ENCODE measurements at places on chromosomes 7 and 10.

DNA sequence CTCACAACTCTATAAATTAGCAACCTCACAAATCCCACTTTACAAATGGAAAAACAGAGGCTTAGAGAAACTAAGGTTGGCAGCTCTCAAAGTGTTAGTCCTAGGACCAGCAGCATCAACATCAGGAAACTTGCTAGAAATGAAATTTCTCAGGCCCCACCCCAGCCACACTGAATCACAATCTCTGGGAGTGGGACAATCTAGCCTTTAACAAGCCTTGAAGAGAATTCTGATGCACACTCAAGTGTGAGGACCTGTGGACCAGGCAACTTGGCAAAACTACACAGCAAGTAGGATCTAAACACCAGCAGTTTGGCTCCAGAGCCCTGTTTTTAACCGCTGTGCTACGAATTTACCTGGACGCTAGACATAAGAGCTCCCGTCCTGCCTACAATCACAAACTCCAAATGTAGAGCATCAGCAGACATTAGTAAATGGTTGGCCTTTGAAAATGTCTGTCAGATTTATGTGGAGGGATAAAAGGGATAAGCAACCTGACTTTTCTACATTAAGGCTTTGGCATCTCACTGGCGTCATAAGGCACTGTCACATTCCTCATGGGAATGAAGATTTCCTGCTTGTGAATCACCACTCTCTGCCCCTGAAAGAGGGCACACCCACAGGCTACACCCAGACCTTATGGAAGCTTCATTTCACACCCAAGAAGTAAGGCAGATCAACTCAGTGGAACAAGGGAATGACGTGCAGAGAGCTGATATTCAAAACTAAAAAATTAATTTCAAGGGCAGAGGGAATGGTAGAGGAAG is 34.5 kb downstream of the PPP1R3C start:
- DNase-seq = no peak

DNA sequence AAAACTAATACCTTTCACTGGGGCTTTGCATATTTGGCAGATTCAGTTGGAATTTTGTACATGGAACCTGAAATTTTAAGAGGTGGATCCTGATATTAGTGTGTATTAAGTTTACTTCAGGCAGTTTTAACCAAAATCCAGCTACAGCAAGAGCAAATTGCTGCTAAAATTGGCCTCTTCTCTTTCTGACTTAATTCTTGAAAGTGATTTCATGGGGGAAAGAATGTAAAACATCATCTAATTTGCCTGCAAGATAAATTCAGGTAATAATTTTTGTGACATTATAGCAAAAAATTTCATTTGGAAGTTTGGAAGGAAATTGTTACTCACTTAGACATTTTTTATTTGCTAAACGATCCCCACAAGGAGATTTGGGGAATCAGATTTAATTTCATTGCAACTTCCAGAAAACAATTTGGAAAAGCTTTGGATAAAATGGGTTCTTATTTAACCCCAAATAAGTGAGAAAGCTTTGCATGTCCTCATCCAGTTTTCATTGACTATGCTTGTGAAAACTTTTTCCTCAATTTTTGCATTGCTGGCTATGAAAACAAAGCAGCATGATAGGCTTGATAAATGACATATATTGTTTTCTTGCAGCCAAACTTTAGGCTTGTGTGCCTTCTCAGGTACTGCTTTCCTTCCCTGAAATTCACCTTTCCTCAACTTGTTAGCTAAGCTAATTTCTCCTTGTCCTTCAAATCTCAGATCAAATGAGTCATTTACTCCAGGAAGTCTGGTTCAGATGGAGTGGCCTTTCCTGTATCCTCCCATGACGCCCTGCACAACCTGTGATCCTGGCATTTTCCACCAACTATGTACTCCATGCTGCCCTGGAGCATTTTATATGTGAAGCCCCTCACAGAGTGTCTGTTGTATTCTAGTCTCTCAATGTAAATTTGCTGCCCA is 27.4 kb upstream of the ZNF438 start:
- no peak for DNase-seq

DNA sequence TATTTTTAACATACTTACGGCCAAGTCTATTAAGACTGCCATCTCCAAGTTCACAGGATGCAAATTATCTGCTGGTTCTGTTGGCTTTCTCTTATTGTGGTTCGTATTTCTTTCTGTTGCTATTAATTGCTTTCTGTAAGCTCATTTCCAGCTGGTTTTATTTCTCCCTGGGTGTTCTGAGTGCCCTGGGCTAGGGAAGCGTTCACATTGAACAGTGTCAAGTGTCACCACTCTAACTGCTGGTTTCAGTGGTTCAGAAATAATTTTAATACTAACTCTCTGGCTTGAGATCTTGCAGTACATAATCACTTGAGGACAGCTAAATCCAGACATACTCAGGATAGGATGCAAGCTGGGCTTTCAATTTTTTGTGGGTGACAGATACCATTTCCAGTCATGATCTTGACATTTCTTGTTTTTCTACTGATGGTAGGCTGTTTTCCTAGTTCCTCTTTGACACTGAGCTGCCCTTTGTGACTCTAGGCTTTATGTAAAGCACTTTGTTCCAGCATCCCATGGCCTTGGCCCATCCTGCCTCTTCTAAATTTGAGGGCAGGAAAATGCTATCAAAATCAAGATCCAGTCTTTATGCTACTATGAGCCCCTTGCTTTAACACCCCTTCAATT is 117.6 kb downstream of the SNX13 start:
- DNase-seq = no peak

- no peak for DNase-seq
Observed at GRCh38 chr7:31553661-31554081, 39.8 kb downstream of the ITPRID1 start.

DNA sequence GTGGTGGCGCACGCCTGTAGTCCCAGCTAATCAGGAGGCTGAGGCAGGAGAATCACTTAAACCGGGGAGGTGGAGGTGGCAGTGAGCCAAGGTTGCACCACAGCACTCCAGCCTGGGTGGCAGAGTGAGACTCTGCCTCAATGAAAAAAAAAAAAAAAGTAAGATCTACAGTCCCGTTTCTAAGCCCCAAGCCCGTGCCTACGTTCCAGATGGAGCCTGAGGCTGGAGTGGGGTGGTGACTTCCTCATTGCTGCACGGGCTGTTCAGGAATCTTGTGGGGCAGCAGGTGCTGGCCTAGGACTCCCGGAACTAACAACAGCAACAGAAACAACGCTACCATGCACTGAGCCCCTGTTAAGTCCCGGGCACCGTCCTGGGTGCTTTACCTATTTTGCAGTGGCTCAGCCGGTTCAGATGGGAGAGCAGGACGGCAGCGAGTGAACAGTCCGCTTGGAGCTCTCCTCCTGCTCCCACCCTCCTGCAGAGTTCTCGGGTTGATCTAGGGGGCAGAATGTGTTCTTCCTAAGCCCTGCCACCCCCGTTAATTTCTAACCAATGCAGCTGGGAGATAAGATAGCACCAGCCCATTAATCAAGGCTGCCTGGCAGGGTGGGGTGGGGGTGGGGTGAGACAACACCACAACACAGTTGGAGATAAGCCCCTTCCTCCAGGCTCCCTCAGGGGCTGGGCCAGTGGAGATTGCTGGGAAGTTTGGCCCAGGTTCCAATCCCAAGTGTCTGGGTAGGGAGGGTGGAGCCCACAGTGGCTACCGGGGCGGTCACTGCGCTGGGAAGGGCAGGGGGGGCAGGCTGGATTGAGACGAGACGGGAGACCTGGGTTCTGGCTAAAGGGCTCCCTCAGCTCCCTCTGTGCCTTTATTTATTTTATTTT is 17.0 kb upstream of the SFRP5 start:
- no peak for DNase-seq

- no peak for DNase-seq
Observed at GRCh38 chr10:71271662-71272055, 47.4 kb upstream of the SLC29A3 start.

DNA sequence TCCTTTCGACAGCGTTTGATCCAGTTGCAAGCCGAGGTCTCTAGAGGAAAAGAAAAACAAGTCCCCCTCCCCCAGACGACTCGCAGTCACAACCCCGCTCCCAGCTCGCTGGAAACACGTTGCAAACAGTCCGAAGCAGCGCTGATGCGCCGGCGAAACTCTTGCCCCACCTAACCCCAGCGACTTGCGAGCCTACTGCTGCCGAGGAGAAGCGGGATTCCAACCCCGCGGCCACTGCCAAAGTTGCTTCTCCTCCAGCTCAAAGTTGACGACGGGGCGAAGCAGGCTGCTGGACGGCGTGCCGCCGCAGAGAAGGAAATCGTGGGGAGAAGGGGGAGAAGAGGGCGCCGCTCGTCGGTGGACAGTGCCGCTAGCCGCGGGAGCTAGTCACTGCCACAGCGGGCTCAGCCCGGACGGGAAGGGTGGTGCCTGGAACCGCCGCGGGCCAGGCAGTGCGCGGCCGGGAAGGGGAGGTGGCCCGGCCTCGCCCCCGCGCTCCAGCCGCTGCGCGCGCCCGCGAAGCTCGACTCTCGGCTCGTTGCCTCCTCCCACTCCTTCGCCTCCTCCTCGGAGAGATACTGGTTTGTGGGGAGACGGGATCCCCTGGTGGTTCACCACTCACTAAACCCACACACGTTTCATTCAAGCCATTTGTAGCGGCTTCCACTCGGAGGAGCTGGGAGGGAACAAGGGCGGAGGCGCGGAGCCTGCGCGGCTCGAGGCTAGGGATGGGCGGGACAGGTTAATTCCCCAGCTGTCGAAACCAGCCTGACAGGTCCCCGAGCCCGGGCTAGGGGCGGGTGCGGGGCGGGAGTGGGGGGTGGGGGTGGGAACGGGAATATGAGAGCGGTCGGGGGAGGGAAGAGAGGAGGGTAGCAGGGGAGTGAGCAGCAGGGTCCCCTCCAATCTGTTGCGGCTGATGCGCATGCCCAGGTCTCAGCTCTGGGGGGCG is at the start of gene GPR37:
Gene GPR37, minus strand, starts transcription at position 392 of the 952 bp plus-strand sequence. CDS start 816 bp downstream, outside the sequence.
- DNase-seq = no peak

GRCh38 chr7:50264908-50265307 is 39.6 kb upstream of the IKZF1 start:
- no peak for DNase-seq

- no peak for DNase-seq
Observed at GRCh38 chr10:130300608-130301020, 164.4 kb downstream of the GLRX3 start.

Measured in AG09319 (cell line).